ENCODE measurements at places on chromosomes 1 and 21.

DNA sequence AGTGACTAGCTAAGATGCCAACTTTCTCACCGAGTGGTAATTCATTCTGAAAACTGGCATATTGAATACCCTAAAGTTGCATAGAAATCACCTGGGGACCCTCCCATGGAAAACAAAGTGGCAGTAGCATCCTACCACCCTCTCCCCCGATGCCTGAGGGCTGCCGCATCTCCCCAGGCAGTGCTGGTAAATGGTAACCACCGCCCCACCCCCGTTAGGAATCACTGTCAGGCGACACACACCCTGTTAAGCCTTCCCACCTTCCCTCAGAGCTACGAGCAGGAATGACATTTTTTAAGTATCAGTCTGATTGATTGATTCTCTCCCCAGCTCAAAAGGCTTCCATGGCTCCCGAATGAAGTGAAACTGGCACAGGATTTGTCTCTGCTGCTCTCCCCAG, 28.3 kb downstream of the TMPRSS2 start:
- no peak for DNase-seq

- no peak for DNase-seq
Observed at GRCh38 chr21:38984982-38985567, 179.3 kb downstream of the ETS2 start.

DNA sequence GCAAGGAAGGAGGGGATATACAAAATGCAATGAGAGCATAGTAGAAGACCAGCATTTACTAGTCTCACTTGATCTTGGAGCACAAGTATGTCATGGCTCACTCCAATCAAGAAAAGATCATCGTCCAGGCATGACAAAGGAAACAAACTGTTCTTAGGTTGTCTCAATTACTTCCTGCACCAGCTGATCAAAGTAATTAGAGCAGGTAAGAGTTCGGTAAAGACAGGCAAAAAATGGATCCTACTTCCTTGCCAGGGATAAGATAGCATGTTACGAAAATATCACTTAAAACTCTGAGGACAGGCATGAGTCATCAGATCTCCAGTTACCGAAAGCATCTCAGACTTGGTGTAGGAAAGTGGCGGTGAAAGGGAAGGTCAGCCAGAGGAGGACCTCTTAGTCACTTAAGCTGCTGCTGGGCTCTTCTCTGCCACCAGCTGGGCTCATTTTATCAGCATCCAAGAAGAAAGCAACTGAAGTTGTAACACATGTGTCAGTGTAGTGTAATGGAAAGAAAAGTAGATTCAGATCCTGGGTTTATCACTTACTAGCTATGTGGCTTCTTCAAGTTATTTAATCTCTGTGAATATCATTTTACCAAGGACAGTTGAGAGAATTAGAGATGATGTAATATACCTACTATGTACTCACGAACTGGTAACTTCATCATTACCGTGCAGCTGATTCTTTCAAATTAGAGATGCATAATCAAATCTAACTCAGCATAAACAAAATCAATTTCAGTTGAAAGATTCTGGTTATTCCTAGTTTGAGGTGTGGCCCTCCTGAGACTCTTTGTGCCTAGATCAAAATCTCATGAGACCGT, 46.8 kb downstream of the XCL1 start:
- DNase-seq = no peak

GRCh38 chr1:21663951-21664805, 5.0 kb downstream of the RAP1GAP start:
- DNase-seq = no peak

- no peak for DNase-seq
Observed at GRCh38 chr1:166040202-166040997, 126.4 kb downstream of the FAM78B start.

DNA sequence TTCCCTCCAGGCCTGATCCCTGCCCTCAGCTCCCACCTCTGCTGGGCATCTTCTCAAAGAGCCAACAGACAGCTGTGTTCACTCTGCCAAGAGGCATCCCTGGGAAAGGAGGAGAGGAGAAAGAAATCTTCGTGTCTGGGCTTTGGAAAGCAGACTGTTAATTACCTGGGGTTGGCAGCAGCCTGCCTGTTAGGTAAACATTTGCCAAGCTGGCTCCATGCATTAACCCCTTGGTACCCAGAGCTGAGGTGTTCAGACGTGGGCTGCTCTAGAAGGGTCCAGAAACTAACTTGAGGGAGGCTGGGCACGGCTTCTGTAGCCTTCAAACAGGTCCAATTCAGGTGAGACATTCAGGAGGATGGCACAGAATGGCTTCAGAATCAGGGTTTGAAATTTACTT, 8.7 kb upstream of the EXTL1 start:
- no peak for DNase-seq

DNA sequence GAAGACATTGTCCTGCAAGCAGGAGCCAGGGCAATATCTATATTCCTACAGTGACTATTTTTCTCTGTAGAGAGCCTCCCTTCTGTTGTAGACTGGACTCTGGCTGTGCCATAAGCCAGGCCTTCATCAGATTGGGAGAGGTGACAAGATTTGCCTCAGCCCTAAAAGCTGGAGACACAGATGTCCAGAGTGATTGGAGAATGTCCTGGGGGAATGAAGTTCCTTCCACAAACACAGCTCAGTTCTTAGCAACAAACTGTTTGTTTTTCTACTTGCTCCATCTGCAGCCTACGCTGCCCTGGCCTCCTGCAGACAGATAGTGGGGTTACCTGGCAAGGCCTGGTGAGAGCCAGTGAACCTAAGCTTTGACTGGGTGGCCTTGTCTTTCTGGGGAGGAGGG, 29.9 kb upstream of the SNX27 start:
- no peak for DNase-seq

GRCh38 chr1:94906382-94906781, 20.5 kb downstream of the CNN3 start:
- no peak for DNase-seq

DNA sequence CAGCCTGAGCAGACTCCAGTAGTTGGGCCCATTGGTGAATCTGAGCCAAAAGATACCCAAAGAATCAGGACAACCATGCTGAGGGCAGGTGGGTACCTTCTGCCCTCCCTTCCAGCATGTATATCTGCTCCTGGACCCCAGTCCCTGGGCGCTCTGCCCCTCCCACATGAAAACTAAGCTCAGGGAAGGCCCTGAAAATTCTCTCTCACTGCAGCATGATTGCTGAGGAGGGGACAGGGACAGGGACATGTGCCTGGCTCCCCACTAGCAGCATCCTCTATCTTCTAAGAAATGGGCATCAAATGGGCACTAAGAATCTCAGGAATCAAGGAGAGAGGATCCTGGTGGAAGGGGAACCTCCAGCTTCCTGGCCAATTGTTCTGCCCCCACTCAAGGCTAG, 446.0 kb downstream of the MATN1 start:
- DNase-seq = no peak

DNA sequence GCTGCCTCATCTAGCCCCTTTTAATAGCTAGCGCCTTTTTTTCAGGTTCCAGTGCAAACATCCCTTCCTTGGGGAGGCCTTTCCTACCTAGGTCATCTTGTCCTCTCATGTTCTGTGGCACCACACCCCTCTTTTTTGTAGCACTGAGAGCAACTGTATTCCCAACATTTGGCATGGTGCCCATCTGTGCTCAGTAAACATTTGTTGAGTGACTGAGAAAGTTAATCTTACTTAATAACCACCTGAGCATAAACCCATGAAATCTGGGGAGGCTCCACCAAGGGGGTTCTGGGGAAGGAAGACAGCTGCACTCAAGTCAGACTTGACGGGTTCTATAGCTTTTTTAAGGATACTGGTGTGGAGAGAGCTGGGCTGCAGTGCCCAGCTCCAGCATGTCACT, 90.0 kb downstream of the NOS1AP start:
- no peak for DNase-seq

GRCh38 chr21:25501462-25501861, 105.8 kb downstream of the MRPL39 start:
- DNase-seq = no peak

GRCh38 chr1:198681831-198682759, 43.3 kb downstream of the PTPRC start:
- DNase-seq = no peak

DNA sequence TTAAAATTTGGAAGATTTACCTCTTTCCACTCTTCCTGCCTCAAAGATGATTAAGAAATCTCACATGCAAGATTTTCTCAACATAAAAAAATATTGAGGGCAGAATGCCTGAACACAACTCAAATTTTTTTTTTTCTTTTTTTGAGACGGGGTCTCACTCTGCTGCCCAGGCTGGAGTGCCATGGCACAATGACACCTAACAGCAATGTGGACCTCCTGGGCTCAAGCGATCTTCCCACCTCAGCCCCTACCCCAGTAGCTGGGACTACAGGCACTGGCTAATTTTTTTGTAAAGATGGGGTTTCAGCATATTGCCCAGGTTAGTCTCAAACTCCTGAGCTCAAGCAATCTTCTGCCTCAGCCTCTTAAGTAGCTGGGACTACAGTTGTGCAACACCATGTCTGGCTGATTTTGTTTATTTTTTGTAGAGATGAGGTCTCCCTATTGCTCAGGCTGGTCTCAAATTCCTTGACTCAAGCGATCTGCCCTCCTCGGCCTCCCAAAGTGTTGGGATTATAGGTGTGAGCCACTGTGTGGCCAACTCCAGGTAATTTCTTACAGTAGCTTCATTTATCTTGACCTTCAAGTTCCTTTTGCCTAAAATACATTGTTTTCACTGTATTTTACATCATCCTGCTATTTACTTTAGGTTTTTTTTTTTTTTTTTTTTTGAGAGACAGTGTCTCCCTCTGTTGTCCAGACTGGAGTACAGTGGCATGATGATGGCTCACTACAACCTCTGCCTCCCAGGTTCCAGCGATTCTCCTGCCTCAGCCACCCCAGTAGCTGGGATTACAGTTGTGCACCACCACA, 10.4 kb downstream of the NUCKS1 start:
- DNase-seq = no peak
